ENCODE measurements at places on chromosomes 11 and 22. TPM values are rescaled to one million over a fixed set of nuclear protein-coding genes. Genes with fewer than 3 reads are reported as not detected.

DNA sequence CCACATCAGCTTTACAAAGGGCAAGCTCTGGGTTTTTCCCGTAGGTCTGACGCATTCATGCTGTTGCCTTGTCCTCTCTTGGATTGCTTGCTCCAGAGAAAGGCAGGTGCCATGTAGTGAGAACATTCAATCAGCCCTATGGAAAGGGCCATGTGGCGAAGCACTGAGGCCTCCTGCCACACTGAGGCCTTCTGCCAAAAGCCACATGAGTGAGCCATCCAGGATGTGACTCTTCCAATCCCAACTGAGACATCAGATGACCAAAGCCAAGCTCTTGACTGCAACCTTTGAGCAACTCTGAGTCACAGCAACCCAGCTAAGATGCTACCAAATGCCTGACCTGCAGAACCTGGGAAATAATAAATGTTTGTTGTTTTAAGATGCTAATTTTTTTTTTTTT is 9.0 kb upstream of the PANX3 start:
- H3K27me3 ChIP-seq = peaks cover 5% of the 10 kb centered on the region
- no peak overlapping the region for H3K4me3 ChIP-seq
- no peaks in the 10 kb centered on the region for H3K36me3 ChIP-seq

DNA sequence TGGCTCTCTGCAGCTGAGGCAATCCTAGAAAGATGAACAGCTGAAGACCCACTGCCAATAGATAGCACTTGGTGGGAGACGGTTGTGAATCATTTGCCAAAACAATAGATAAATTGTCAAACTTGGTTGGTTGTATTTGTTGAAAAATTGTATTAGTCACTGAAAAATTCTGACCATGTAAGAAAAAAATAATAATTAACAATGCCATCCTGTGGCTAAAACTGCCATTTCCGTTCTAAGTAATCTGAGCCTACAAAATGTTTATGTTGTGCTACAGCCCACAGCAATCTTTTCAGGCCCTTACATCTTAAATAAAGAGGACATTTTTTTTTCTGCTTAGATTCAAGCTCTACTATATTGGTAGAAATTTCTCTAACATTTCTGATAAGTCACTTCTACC is 103.2 kb upstream of the ANO3 start:
- H3K27ac ChIP-seq = no peak overlapping the region
- no peaks in the 10 kb centered on the region for H3K27me3 ChIP-seq
- no peak for DNase-seq
- H3K4me3 ChIP-seq = no peak overlapping the region
- no peaks in the 10 kb centered on the region for H3K4me1 ChIP-seq

DNA sequence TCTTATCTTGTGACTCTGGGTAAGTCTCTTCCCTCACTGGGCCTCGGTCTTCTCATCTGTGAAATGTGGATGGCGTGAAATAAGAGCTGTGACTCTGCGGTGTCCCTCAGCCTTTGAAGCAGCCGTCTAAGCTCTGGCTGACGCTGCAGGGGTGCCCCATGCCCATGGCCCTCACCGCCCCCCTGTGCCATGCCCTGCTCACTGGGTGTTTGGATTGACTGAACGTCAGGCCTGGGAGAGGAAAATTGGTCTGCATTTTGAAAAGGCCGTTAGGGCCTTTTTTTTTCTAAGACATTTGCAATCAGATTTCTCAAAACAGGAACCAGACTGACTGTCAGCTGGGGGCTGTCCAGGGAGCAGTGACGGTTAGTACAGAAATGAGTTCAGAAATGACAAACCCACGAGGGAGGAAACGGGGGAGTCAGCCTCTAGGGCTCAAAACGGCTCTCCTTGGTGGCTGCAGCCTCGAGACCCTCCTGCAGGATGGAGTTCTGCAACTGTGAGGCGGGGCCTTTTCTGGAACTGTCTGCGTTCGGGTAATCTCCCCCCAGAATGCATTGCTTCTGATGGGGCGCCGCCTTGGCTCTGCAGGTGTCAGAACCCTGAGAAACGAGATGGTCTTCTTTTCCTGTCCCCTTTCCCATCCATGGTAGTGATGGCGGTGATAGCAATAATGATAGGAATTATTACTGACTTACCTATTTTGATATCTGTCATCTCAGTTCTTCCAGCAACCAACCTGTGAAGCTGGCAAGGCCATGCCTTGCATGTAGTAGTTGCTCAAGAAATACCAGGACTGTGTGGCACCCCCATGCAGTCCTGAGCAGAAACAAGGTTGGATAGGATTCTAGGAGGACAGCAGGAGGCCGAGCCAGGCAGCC is 2.0 kb downstream of the GRK2 start:
- DNase-seq = no peak
- H3K4me1 ChIP-seq = peaks cover 32% of the 10 kb centered on the region
- H3K27ac ChIP-seq = no peak overlapping the region
- H3K4me3 ChIP-seq = no peak overlapping the region

- no peak for DNase-seq
- H3K36me3 ChIP-seq = no peaks in the 10 kb centered on the region
- no peak overlapping the region for H3K4me3 ChIP-seq
- peaks cover 17% of the 10 kb centered on the region for H3K27me3 ChIP-seq
Observed at GRCh38 chr11:60957188-60957587, 5.2 kb upstream of the SLC15A3 start.

GRCh38 chr11:36803084-36803483 is 205.0 kb upstream of the RAG2 start:
- DNase-seq = no peak
- no peak overlapping the region for H3K4me3 ChIP-seq
- H3K27me3 ChIP-seq = no peaks in the 10 kb centered on the region
- no peaks in the 10 kb centered on the region for H3K4me1 ChIP-seq

The TNNT3 gene
- total RNA-seq = 0.40 TPM

The XKR3 gene
- total RNA-seq = not detected

The LARGE1 gene
- 30.8 TPM for total RNA-seq

The MOGAT2 gene
- not detected for total RNA-seq

All from neural progenitor cell (in vitro differentiated cells).